Spinal cord (tissue), 10 donors: ENCODE measurements at places on chromosomes 4 and X.

DNA sequence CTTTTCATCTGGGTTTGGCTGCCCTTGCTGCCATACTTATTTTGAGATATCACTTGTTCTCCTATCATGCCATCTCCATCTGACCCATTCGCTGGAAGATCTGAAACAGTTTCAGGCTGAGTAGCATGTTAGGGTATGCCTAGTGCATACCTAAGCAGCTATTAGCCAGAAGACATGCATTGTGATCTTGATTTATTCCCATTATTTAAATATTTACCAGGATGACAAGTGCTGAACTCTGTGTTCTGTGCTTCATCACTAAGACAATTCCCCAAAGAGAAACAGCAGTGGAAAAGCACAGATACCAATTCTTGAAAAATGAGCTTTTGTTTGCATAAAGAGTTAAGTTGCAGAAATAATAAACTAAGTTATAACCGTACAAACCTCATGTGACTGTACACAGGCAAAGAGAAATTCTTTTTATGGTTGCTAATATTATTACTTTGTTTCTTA lies 271.0 kb upstream of the ARSJ start:
- no peak for DNase-seq

- no peak for DNase-seq
These were observed 44.8 kb downstream of the HMGB2 start for GRCh38 chr4:173289353-173289727.

- no peak for DNase-seq
These were observed 776 bp downstream of the CEP44 start for GRCh38 chr4:174284487-174284886.

- no peak for DNase-seq
These were observed 275.9 kb downstream of the GPC3 start for GRCh38 chrX:133709501-133709900.

DNA sequence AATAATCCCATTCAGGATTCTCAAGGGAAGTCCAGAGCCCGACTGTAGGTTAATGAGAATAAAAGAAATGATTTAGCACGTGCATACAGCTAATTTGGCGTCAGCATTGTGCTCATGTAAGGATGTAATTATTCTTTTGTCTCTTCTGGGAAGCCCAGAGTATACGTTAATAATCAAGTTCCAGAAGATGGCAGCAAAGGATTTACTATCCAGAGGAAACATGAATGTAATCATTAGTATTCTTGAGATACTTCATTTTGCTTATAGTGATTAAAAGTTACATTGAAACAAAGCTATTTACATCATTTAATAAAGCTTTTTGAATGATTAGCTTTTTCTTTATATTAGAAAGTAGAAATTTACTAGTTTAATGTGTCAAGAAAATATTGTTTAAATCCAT lies 27.1 kb upstream of the MAP9 start:
- peak; percentile 48 for DNase-seq

- no peak for DNase-seq
These were observed 122.5 kb downstream of the PTTG2 start for GRCh38 chr4:38082424-38083385.

DNA sequence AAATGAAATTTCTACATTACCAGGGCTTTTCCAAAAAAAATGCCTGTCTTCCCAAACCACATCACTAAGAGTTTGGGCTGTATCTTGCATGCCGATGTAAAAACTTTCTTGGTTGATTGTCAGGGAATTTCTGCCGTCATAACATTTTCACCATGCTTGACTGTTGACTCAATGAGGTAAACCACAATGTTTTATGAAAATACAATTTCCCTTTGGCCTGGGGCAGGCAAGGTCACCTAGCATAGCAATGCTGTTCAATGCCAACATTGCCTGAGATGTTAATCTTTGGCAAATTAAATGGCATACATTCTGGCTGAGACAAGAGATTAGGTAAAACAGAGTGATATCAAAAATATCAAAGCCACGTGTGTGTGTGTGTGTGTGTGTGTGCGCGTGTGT lies 137.1 kb upstream of the TBL1X start:
- no peak for DNase-seq

DNA sequence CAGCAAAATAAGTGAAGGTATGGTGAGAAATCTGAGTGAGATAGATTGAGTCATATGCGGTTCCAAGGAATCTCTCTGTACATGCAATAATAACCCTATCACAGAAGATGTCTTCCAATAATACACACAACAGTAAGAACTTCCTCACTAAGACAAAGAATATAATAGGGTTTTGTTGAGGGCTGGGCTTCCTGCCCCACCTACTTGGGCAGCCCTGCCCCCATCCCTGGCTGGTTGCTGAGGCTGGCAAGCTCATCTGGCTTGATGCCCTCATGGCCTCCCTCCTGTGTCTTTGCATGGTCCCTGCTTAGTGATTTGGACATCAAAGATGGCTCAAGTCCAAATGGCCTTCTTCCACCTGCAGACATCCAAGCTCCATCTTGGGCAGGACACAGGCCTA lies 2.7 kb downstream of the GEMIN8 start:
- peak; percentile 84 for DNase-seq

GRCh38 chrX:101803451-101803850 lies 128.4 kb downstream of the ZMAT1 start:
- no peak for DNase-seq

DNA sequence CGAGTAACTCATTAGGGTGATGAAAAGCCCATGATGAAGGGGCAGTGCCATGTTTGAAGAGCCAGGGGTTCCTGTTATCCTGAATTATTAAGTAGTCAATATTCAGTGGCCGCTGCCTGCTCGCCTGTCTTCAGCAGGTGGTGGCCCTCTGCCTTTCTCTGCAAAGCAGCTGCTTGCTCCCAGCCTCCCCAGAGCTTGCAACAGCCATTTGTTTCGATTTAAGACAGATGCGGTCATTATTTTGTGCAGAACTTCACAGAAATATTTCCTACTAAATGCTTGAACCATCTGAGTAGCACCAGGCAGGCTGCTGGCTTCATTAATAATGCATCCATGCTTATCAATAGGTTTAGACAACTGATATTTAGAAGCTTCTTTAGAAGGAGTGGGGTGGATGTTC lies 104.3 kb upstream of the TTC29 start:
- no peak for DNase-seq

DNA sequence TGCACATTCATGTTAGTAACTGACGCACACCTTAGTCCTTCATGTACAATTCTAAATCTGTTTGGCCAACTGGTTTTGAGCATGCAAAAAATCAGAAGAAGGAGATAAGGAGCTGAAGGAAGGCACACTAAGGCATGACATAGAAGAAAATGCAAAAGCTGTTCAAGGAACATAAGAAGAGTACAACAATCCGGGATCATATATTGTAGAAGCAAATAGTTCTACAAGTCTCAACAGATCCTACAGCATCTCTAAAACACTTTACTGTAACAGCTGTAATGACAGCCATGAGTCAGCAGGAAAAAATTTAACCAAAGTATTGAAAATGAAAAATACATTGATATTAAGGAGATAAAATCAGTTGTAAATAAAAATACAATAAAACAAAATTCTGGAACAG lies 57.7 kb downstream of the KLHL13 start:
- DNase-seq: no peak

- no peak for DNase-seq
These were observed 266.1 kb downstream of the GRIA3 start for GRCh38 chrX:123450222-123450621.

- DNase-seq: no peak
These were observed 21.1 kb downstream of the ACOX3 start for GRCh38 chr4:8419222-8420041.

DNA sequence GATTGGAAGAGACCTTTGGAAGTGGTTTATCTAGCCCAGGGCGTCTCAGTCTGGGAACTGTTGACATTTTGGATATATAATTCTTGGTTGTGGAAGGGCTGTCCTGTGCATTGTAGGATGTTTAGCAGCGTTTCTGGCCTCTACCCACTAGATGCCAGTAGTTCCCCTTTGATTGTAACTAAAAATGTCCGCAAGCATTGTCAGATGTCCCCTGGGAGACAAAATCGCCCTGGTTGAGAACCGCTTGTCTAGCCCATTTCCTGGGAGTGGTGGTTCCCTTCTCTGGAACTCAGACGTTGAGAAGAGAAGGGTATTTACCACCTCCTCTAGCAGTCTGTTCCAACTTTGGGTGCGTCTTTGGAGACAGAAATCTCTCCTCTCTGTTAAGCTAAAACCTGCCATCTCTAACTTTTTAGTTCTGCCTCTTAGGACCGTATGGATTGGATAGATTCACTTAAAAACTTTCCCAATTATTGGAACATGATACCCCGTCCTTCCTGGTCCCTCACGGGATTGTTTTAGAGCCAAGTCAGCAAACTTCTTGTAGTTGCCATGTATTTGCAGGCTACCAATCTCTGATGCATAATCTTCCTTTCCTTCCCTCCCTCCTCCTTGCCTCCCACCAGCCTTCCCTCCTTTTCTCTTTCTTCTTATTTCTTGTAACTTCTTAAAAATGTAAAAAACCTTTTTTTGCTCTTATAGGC lies 13.9 kb downstream of the TMEM165 start:
- no peak for DNase-seq

DNA sequence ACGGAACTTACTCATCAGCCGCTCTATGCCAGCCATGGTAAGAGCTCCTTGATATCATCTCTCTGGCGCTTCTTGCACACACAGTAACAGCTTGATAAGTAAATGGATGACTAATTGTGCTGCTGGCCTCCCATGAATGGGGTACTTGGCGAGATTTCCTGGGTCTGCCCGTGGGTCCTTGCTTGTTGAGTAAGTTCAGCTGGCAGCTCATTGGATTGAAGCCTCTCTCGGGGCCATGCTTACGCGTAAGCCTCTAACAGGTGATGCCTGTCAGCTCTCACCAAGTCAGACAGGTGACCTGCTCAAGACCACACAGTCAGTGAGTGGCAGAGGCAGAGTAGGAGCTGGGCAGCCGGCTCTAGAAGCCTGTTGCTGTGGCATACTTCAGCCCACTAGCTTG lies 7.7 kb downstream of the NSG1 start:
- no peak for DNase-seq

DNA sequence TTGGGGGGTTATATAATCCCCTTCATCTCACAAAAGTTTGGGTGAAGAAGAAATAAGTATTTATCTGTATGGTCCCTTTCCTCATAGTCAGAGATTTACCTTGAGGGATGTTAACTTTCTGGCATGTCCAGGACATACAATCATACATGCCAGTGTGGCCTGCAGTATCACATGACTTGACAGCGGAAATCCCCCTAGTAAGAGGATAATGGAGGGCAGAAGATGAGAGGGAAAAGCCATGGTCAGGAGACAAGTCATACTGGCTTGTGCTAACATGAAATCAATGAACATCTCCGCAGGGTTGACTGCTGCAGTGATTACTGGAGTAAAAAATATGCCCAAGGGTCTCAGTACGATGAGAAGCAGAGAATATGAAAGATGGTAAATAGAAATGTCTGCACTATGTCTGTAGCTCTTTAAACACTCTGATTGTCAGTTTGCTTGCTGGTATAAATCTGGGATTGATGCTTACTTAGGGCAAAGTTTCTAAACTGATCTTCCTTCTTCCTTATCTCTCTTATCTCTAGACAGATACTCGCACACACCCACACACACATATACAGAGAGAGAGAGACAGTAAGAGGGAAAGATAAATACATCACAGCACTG lies 1385.6 kb upstream of the ADGRL3 start:
- no peak for DNase-seq

GRCh38 chr4:52950226-52950625 lies 88.1 kb downstream of the RASL11B start:
- DNase-seq: no peak

- no peak for DNase-seq
These were observed 3.4 kb upstream of the UGT8 start for GRCh38 chr4:114595207-114595606.

GRCh38 chr4:3041192-3042142 lies 32.9 kb downstream of the HTT-AS start:
- peak; percentile 46 for DNase-seq

DNA sequence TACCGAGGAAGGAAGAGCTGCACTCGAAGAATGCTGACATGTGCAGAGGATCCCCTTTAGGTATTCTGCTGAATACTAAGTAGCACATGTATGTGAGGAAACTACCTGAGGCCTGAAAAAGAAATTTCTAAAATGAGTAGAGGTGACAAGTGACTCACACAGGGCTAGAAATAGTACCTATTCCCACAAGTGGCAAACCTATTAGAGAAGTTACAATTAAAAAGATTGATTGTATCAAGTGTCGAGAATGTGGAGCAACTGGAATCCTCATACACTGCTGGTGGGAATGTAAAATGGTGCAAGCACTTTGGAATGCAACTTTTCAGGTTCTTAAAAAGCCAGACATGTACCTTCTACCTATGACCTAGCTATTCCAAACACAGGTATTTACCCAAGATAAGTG lies 47.4 kb downstream of the CCSER1 start:
- DNase-seq: no peak

- no peak for DNase-seq
These were observed 305.9 kb downstream of the IDS start for GRCh38 chrX:149198980-149199732.

DNA sequence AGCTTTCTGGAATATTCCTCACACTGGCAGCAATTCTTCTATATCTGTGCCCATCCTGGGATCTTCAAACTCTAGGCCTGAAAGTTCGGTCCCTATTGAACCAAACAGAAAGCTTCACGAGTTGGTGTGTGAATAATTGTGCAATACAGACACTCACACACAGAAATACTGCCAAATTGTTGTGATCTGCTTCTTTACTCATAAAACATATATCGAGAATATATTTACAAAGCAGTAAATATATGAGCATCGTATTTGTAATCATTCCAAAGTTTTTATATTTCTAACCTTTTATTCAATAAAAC lies 56.6 kb upstream of the BEX4 start:
- DNase-seq: no peak

GRCh38 chr4:165873298-165874071 lies 448 bp downstream of the TLL1 start:
- DNase-seq: peak; percentile 70

- DNase-seq: no peak
These were observed 33.7 kb downstream of the PRPS2 start for GRCh38 chrX:12824944-12825343.

- DNase-seq: no peak
These were observed 38.0 kb upstream of the IL21 start for GRCh38 chr4:122658818-122659295.

- no peak for DNase-seq
These were observed at the start of gene FAM114A1 for GRCh38 chr4:38867478-38868058. Gene FAM114A1, plus strand, starts transcription at chr4:38867806. Its CDS starts 10,273 bp downstream, at chr4:38878079.

DNA sequence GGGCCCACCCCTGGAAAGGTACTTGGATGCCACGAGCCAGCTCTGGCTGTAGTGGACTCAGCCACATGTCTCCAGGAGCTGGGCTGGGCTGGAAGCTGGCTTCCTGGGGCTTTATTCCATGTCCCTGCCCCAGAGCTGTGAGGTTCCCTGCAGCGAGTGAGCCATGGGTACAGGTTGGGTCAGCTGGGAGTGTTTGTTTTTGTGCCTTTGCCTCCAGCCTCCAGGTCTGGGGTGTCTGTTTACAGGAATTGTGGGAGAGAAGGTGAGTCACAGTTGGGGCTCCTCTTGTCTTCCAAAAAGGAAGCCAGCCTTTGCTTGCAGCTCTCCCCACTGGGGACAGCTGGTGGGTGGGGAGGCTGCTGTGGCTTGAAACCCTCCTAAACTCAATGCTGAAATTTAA lies 21.5 kb downstream of the SORCS2 start:
- no peak for DNase-seq

- DNase-seq: peak; percentile 40
These were observed 4.5 kb downstream of the G6PD start for GRCh38 chrX:154541896-154542722.

GRCh38 chrX:153490217-153490930 lies 4.4 kb upstream of the BGN start:
- no peak for DNase-seq
